ENCODE measurements at places on chromosomes 2 and 18. TPM values are rescaled to one million over a fixed set of nuclear protein-coding genes. Genes with fewer than 3 reads are reported as not detected.

- no peak for DNase-seq
These were observed 31.0 kb downstream of the KCNK3 start for GRCh38 chr2:26723475-26723874.

DNA sequence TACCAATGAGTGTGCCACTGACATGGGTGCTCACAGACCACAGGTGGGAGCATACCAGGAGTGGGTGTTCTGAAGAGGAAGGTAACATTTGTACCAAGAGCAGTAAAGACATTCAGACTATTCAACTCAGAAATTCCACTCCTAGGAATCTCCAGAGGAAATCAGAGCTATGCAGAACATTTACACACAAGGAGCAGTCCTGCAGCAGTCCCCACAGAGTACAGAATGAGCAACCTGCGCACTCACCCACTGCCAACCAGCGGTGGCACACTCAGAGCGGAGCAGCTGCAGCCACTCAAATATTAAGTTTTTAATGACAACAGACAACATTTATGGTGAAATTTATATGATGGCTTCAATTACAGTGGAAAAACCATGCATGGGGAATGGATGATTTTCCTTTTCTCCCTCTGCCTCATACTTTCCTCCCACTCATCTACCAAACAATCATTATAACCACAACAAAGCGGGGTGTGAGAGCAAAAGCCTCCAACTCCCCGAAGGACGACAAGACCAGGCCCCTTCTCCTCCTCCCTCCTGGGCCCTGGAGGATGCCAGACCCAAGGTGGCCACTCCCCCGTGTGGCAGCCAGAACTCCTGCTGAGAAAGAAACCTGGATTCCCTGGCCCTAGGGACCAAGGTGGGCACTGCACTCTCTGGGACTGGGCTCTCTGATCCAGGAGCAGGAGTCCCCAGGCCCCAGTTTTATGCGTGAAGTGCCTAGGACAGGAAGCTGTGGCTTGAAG is 5.4 kb downstream of the HS6ST1 start:
- DNase-seq = peak; percentile 68

DNA sequence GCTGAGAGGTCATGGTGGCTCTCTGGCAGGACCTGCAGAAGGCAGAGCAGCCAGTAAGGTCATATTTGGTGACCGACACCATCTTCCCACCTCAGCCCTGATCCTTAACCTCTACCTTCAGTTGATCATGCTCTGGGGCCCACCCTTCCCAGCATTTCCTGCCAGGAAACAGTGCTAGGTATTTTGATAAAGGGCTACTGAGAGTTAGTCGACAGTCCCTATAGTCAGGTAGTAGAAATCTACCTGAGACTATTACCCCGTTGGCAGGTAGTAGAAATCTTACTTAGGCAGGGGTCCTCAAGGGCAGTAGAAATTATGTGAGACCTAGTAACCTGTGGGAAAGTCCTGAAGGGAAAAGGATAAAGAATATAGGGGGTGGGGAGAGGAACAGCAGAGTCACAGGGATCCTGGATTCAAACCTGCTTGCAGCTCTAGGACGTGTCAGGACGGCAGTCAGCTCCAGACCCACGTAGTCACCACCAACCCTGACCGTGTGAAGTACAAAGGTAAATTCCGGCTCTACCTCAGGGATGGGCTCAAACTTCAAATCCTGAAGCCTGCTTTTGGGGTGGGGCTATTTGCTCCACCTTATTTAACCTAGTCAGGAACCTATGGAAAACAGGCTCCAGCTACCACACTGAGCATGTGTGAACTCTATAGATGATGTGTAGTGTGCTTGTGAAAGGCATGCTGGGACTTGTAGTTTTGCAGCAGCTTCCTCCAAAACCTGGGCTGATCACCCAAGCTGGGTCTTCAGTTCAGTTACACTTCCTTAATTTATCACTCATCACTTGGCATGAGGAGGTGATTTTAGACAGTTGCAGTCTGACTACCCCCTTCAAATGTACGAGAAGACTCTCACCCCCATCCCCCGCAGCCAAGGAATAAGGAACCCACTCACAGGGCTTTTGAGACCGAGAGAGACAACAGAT is at the start of gene DQX1:
TSS of gene DQX1 (minus strand) at position 515 of the 932 bp plus-strand sequence. CDS start at position 13, 502 bp downstream.
- no peak for DNase-seq

Gene MSH2
- polyA plus RNA-seq = 7.2 TPM

Gene HOXD13
- polyA plus RNA-seq = not detected
